GM12892 (cell line): ENCODE measurements at places on chromosomes 7 and 10.

- no peak for DNase-seq
These were observed 53.1 kb downstream of the SLK start for GRCh38 chr10:104020020-104020419.

DNA sequence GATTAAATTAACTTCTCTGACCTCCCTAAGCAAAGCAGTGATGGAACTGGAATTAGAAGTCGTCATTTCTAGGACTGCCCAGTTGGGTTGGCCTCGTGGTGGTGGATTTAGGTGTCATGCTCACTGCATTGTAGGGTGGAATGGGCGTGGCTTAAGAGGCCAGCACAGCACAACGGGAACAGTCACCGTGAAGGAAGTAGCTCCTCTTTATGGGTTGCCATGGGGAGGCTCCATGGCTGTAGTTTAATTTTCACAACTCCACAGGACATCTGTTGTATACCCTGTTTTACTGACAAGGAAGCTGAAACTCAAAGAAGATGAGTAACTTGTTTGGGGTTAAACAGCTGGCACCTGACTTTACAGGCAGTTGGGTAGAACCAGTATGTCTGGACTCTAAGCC, 208.3 kb downstream of the CELF2 start:
- DNase-seq: peak; percentile 32

- no peak for DNase-seq
These were observed 64.6 kb downstream of the TFEC start for GRCh38 chr7:115965796-115966475.

- DNase-seq: no peak
These were observed 20.4 kb upstream of the KNDC1 start for GRCh38 chr10:133139551-133140065.

DNA sequence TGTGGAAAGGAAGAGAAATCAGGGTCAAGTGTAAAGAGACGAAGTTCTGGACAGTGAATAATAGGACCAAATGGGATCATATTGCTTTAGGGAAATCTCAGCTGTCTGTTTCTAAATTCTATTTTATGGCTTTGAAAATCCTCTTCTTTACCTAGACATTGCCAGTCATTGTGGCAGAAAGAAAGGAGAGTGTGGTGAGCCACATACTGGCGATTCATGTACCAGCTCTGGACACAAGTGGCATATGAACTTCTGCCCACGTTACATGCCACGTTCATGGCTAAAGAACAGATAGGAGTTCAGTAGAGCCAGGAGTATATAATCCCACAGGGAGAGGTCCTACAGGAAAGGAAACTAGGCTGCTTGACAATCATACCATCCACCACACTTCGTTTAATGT, 28.0 kb downstream of the STARD3NL start:
- DNase-seq: no peak

DNA sequence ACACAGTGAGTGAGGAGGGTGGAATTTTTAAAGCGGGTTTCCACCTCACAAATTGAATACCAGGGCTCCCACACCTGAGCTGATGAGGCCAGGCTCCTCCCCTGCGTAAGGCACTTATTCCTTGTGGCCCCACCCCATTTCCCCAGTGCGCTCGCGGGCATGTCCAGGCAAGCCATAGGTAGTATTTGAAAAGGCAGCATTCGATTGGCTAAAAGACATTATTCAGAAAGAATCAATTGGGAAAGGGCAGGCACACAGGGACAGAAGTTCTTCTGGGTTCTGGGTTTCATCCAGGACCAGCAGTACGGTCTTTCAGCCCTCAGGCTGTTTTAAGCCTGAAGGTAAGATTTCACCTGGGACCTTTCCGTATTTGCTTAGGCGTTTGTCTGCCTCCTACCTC, 222.3 kb downstream of the BBS9 start:
- no peak for DNase-seq

DNA sequence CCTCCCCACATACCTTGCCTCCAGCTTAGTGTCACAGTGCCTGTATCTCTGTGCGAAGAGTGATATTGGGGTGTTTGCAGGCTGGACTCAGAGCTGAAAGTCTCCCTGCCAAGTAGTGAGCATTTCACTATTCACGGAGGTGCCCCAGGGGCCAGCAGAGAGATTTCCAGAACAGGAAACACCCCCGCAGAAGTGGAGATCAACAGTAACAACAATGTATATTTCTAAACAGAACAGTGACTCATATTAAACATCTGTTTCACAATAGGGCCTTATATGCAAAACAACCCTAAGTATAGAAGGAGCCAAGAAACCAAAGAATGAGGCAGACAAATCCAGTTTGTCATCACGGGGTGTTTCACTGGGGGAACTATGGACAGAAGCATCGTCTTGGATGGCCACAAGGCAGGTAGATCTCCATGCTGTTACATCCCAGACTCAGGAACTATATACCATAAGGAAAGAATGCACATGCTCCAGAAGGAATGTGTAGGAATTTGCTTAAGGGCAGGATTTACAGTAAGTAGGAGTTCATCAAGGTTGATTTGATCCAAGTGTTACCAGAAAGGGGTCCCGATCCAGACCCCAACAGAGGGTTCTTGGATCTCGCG, 29.3 kb upstream of the CCL24 start:
- DNase-seq: peak; percentile 36

DNA sequence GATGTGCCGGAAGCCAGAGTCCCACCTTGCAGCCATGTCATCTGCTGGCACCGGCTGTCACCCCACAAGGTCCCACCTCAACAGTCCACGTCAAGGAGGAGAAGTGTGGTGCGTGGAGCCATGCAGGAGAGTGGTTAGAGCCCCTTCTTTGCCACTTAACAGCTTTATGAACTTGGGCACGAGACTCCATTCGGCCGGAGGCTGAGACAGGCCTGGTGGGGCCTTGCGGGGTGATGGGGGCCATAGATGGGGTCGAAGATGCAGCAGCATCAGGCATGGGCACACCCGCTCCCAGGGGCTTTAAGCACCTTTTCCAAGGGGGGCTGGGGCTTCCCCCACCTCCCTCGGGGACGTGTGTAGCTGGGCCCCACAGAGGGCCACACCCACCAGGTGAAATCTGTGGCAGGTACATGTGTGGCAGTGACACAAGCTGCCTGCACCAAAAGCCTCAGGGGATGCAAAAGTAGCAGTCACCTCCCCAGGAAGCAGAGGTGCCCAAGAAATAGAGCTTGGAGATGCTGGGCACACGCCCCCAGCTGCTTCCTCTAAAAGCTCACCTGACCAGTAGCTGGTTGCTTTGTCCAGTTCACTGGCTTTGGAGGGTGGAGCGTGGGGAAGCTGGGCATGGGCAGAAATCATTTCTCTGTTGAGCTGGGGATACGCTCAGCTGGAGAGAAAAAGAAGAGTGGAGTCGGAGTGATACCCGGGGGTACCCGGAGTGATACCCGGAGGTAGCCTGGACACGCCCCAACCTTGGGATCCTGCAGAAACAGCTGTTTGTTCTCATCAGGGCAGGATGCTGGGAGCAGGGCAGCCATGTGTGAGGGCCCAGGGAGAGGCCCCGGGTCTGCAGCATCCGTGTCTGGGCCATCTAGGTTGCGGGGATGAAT, 199.8 kb downstream of the EBF3 start:
- DNase-seq: no peak

GRCh38 chr7:91055219-91055618, 209.0 kb upstream of the FZD1 start:
- DNase-seq: no peak

GRCh38 chr10:23610626-23611307, 171.9 kb downstream of the OTUD1 start:
- no peak for DNase-seq

DNA sequence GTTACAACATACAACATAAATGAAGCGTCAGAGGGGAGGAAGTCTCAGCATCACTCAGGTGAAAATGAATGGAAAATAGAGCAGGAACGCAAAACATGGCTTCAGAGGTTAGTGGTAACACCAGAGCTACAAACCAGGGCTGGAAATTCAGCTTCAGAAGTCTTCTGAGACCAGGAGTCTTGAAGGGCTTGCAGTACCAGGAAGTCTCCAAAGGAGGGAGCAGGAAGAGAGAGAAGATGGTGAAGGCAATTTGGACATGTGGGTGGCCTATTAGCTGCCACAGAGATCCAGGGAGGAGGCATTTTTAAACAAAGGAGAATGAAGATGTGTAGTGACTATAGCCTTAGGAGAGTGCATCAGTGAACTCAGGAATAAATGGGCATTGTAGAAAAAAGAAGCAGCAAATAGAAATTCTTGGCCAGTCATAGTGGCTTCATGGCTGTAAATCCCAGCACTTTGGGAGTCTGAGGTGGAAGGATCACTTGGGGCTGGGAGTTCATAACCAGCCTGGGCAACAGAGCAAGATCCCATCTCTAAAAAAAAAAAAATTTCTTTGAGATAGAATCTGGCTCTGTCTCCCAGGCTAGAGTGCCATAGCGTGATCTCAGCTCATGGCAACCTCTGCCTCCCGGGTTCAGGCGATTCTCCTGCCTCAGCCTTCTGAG, 9.3 kb upstream of the TET1 start:
- DNase-seq: peak; percentile 43

GRCh38 chr10:10598297-10598696, 419.4 kb upstream of the CELF2 start:
- DNase-seq: no peak

DNA sequence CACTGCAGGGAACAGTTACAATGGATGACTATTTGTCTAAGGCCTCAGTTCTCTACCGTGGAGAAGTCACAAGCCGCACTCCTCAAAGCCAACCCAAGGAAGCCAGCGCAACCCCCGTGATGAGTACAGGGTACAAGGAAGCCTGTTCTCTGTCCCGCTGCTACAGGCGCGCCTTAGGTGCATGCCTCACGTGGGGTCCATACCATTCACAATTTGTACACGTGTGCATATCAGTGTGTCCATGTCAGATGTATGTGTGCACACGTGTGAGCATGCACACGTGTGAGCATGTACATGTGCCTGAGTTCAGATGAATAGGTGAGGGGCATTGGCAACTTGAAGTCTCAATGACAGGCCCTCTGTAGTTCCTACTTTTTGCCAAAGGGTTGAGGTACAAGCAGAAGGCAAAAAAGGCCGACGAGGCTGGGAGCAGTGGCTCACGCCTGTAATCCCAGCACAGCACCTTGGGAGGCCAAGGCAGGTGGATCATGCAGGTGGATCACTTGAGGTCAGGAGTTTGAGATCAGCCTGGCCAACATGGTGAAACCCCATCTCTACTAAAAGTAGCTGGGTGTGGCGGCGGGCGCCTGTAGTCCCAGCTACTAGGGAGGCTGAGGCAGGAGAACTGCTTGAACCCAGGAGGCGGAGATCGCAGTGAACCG, 62.8 kb downstream of the CTBP2 start:
- no peak for DNase-seq

GRCh38 chr10:97037365-97038361, 148.1 kb downstream of the SLIT1 start:
- DNase-seq: peak; percentile 76

DNA sequence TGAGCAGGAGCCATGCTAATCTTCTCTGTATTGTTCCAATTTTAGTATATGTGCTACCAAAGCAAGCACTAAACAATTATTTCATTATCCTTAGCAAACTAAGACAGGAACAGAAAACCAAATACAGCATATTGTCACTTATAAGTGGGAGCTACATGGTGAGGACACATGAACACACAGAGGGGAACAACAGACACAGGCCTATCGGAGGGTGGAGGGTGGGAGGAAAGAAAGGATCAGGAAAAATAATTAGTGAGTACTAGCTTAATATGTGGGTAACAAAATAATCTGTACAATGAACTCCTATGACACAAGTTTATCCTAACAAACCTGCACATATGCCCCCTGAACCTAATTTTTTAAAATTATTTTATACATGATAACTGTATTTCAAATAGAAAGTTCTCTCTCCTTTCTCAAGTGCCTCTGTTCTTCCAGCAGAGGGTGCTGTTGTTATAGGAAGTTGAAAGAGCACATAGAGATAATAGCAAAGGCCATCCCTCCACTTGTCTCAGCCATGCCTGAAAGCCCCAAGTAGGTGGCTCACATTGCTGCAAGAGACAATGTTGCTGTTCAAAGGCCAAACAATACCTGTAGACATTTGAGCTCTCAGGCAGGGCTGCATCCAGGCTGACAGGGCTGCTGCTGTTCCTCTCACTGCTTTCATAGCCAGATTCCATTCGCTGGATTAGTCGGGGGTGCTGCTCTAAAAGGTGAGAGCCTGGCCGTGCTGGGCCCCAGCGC, 33.4 kb upstream of the PPP3CB start:
- DNase-seq: peak; percentile 47

GRCh38 chr7:127803626-127804025, 151.6 kb downstream of the SND1 start:
- DNase-seq: no peak

- no peak for DNase-seq
These were observed 51.3 kb downstream of the MALSU1 start for GRCh38 chr7:23350466-23350865.

DNA sequence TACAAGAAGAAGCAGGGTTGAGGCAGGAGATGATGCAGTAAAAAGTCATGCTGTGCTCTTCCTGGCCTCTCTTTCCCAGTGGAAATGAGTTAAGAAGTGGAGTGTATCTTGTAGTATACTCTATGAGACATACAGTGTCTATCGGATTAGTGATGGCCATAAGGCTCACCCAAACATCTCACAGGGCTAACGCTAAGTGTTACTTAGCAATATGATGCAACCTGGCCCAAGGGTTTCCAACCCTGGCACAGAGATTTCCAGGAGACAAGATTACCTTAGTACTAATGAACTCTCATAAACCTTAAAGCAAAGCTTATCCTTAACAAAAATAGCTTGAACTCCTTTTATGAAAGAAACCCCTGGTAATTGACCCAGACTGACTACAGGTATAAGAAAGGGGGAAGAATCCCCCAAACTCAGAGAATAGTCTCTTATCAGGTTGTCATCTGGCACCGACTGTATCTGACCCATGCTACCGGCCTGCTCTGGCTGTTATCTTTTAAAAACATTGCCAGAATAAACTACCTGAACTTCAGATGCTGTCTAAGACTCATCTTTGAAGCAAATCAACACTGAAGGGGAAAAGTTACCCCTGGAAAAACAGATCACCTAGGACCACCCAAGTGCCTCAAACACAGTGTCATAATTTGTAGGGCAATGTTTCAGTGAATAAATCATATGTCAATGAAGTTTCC, 1002.0 kb downstream of the REEP3 start:
- DNase-seq: no peak

GRCh38 chr7:80827239-80827633, 91.6 kb downstream of the SEMA3C start:
- DNase-seq: no peak

- no peak for DNase-seq
These were observed 17.4 kb downstream of the DDIT4 start for GRCh38 chr10:72291019-72291532.

GRCh38 chr10:119029613-119030420, at the start of gene NANOS1:
NANOS1 (plus strand) TSS chr10:119029714; CDS start chr10:119029802, 88 bp downstream.
- DNase-seq: no peak

DNA sequence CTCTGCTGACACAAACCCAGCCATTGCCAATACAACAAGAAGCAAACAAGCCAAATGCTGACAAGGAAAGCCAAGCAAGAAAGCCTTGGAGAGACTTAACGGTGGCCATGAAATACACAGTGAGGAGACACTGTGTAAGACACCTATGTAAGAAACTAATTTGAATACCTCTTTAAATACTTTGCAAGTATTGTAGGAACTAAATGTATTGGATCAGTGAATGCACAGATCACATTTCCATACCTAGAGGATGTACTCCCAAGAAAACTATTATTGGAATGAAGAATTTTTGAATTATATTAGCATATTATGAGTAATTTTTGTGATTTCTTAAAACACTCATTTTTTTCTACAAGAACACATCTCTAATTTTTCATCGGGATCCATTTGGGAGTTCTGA, 34.0 kb downstream of the ETV1 start:
- DNase-seq: no peak
